ENCODE measurements at places on chromosomes 3 and 15. TPM values are rescaled to one million over a fixed set of nuclear protein-coding genes. Genes with fewer than 3 reads are reported as not detected.

The HGD gene
- total RNA-seq = 0.98 TPM

The GOLGA8G gene
- total RNA-seq = not detected

The LARP6 gene
- total RNA-seq = not detected

The SI gene
- total RNA-seq = not detected

The ISG20 gene
- total RNA-seq = 22.5 TPM

The LDHAL6B gene
- not detected for total RNA-seq

The MKRN2OS gene
- total RNA-seq = not detected

All from CD8-positive, alpha-beta memory T cell (primary cell).